ENCODE measurements at places on chromosomes 1 and 21.

DNA sequence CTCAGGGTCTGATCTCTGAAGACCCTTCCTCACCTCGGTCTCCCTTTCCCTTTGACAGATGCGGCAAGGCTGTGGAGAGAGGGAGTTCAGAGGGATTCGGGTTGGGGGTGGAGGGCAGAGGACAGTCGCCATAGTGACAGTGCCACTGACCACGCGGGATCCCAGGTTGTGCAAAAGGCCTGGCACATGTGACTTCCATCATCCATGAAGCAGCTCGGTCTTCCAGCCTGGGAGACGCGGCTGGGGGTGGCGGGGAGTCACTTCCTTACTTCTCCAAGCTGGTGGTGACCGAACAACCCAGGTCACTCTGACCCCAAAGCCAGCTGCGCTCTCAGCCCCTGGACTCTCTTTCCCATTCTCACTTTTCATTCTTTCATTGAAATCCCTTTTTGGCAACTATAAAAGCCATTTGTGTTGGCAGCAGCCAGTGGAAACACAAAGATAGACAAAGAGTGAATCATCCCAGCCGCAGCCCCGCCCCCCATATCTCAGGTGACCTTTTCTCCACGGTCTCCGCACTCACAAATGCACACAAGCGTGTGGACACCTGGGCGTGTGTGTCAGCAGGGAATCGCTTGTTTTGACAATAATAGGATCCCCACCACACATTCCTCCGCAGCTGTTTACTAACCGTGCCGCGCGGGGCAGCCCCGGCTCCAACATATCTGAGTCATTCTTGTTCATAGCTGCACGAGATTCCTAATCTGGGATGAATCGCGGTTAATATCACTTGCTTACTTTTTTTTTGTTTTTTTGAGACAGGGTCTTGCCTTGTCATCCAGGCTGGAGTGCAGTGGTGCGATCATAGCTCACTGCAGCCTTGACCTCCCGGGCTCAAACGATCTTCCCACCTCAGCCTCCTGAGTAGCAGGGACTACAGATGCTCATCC lies 68.3 kb downstream of the DHRS3 start:
- DNase-seq, result no peak

GRCh38 chr1:174995121-174995520 lies 4.6 kb upstream of the CACYBP start:
- DNase-seq, result no peak

DNA sequence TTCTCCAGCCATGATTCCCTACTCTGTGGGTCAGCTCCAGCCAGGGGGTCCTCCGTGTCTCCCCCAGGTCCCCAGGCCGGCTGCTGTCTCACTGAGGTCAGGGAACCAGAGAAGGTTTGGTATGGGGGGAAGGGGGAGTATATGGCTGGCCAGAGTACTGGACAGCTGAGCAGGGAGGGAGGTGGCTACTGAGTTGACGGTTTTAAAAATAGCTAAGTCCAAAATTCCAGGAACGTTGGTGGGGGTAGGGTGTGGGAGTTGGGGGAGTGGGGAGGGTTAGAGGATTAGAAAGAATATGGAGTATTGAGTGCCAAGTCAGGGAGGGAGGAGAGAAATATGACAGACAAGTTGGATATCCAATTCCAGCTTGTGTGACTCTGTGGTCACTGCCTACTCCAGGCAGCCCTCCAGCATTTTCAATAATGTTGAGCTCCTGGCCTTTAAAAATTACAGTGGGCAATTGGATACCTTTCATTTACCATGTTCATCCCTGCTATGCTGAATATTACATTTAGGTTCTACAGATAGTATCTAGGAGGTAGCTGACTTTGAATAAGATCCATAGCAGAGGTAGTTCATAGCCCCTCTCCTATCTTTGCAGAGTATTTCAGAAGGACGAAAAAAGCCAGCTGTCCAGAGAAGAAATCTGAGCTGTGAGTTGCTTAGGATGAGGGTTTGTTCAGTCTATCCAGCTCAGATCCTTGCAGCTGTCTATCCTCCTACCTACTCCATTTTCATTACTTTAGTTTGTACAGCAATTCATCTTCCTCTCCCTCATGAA lies at the start of gene HJV:
TSS of gene HJV (minus strand) at position 114 of the 781 bp plus-strand sequence. CDS start 1,504 bp downstream, outside the sequence.
- DNase-seq, result no peak

- no peak for DNase-seq
These were observed 57.5 kb downstream of the DIPK1A start for GRCh38 chr1:92903765-92904164.

DNA sequence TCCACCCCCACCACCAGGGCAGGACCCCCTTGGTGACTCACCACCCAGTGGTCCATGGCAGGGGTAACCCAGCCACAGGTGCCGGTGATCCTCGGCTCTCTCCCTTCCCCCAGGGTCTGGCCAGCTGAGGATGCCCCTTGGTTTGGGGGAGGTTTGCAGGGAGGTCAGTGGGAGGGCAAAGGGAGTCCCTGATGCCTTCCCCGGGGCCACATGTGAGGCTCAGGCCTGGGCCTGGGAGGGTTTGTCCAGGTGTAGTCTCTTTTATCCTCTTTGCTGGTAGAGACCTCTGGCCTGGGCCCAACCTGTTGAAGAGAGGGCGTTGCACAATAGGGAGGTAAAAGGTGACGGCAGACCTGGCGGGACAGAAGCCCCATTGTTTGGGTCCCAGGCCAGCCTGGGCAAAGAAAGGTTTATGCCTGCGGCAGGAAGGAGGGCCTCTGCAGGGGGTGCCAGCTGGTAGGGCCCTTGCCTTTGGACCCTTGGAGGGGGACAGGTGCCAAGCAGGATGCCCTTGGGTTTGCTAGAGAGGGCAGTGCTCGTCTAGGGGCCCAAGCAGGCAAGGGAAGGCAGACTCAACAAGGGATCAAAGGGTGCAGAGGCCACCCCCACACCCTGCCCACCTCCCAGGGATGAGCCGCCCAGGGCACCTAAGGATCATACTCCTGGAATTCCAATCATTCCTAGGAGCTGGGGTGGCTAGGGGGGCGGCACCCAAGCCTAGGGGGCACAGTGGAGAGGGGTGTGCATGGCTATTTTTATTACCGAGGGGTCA lies 760 bp upstream of the TINAGL1 start:
- no peak for DNase-seq

DNA sequence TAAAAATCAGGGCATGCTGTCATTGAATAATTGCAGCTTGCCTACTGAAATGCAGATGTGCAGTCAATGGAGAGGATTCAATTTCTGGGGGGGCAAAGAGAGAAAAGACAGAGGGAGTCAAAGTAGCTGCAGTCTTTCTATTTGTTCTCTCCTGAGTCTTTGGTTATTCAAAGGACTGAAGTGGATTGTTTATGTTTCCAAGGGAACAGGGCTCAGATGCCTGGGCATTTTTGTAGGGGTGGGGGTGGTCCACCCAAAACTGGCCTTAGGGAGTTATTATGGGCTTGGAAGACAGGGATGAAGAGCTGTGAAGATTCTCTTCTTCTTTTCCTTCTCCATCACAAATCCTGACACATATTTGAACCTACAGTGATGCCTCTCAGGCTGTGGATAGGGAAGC lies 408.8 kb upstream of the DAB1 start:
- DNase-seq, result no peak

DNA sequence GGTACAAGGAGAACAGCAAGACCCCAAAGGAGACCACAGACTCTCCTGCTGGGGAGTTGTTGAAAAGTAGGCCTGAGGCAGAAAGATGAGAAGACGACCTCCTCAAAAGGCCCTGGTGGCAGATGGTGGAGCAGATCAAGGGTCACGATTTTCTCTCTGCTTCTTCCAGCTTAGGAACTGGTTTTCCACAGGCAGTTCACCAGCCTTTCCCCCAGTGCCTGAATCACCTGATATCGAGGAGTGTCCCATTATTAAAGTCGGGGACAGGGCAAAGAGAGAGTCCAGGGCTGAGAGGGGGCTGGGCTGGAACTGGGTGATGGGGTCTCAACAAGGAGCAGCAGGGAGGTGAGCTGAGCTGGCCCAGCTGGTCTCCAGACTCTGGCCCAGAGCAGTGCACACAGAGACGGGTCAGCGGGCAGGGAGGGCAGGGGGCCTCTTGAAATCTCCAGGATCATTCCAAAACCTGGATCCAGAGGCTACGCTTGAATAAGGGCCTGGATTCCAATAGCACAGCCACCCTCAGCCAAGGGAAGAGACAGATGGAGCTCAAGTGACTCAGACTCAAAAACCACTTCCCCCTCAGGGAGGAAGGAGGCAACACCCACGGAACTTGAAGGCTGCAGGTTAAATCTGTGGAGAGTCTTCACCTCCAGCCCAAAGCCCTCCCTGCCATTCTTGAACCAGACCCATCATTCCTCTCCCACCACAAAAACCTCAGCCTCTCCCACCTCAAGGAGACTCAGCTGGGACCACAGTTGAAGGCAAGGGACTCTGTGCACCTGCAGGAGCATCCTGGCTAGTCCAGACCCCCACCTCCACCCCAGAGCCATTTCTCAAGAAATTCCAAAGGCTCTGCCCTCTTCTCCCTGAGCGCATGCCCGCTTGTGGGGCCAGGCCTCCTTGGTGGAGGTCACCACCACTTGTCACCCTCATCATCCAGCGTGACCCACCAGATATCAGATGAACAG lies at the start of gene S100A5:
TSS of gene S100A5 (minus strand) at position 541 of the 968 bp plus-strand sequence. CDS start 743 bp downstream, outside the sequence.
- DNase-seq, result no peak
